Fibroblast of the aortic adventitia (primary cell): ENCODE measurements at places on chromosomes 3 and 15.

GRCh38 chr3:20622304-20622703, 436.3 kb upstream of the SGO1 start:
- DNase-seq, result peak; percentile 10

GRCh38 chr15:35933531-35933930, 387.6 kb upstream of the DPH6 start:
- no peak for DNase-seq

- peak; percentile 28 for DNase-seq
Measured at GRCh38 chr3:63968612-63969350, 54.5 kb downstream of the PSMD6 start.

DNA sequence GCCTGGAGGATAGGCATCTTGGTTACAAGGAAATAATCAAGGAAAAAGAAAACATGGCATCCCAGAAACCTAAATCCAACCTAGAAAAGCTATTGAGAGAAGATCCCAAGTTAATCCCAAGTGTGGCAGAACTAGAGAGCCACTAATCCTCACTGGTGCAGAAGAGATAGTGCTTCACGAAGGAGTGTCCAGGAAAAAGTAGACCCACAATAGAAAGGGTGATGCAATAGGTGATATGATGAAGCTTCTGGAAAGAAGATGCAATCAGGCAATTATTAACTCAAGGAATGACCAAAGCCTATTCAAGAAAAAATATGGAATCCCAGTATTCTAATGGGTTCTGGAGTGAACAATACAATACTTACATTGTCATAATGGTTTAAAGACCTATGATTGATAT, 95.2 kb downstream of the AQP9 start:
- DNase-seq, result no peak

DNA sequence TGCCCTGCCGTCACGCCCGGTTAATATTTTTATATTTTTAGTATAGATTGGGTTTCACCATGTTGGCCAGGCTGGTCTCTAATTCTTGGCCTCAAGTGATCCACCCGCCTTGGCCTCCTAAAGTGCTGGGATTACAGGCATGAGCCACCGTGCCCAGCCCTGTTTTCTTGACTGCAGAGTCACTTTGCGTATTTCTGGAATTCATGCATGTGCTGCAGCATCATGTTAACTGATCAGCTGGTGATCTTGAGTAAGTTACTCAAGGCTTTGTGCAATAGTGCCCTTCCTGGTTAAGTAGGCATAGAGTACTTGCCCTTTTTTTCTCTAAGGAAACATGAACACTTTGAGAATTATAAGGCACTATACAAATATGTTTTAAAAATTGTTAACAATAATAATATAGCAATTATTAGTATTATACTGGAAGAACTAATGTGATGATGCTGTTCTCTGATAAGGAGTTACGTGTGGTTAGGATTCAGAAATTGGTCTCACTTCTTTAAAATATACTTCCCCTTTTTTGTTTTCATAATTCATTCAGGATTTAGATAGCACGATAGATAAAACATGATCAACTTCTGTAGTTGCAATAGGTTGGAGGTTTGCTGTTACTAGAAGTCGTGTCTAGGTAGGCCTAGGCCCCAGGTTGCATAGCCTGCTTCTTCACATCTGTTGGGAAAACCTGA, 33.6 kb downstream of the GPR171 start:
- DNase-seq, result no peak

- no peak for DNase-seq
Measured at GRCh38 chr3:19506171-19506570, 357.9 kb downstream of the KCNH8 start.
